ENCODE measurements at places on chromosomes 16 and 17. TPM values are rescaled to one million over a fixed set of nuclear protein-coding genes. Genes with fewer than 3 reads are reported as not detected.

ACSM2A gene
- not detected for total RNA-seq

SNX20 gene
- total RNA-seq: not detected

DYNLRB2 gene
- total RNA-seq: 1.7 TPM

NF1 gene
- total RNA-seq: 124 TPM

SCARF1 gene
- 2.5 TPM for total RNA-seq

ACSM2B gene
- not detected for total RNA-seq

HMOX2 gene
- total RNA-seq: 30.0 TPM

HOXB2 gene
- total RNA-seq: not detected

CEP112 gene
- 7.4 TPM for total RNA-seq

CD300LB gene
- total RNA-seq: under 0.01 TPM

TSNAXIP1 gene
- total RNA-seq: 3.0 TPM

SLC47A1 gene
- total RNA-seq: 3.7 TPM

FGF11 gene
- total RNA-seq: 3.7 TPM

ALOX12B gene
- not detected for total RNA-seq

CETP gene
- total RNA-seq: 0.74 TPM

CD7 gene
- total RNA-seq: not detected
